Fibroblast of gingiva (primary cell): ENCODE measurements at places on chromosomes 16 and 17.

GRCh38 chr17:44925731-44926697 lies 10.7 kb upstream of the GFAP start:
- no peak for DNase-seq

GRCh38 chr16:54677308-54677950 lies 253.2 kb upstream of the IRX5 start:
- no peak for DNase-seq

DNA sequence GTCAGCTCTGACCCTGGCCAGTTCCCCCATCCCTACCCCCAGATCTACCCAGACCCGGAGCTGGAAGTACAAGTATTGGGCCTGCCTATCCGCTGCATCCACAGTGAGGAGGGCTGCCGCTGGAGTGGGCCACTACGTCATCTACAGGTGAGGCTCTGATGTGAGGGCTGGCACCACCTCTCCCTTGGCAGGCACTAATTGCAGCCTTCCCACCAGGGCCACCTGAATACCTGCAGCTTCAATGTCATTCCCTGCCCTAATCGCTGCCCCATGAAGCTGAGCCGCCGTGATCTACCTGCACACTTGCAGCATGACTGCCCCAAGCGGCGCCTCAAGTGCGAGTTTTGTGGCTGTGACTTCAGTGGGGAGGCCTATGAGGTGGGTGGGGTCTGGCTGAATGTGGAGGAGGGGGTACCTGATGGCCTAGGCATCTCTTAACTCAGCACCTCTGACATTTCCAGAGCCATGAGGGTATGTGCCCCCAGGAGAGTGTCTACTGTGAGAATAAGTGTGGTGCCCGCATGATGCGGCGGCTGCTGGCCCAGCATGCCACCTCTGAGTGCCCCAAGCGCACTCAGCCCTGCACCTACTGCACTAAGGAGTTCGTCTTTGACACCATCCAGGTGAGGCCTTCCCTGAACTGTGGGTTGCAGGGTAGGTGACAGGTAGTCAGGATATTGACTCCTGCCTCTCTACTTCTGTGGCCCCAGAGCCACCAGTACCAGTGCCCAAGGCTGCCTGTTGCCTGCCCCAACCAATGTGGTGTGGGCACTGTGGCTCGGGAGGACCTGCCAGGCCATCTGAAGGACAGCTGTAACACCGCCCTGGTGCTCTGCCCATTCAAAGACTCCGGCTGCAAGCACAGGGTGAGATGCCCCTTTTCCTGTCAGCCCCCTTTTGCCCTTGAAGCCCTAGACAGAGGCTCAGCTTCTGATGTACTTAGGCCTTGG lies 4.3 kb downstream of the TRAF4 start:
- DNase-seq = no peak

DNA sequence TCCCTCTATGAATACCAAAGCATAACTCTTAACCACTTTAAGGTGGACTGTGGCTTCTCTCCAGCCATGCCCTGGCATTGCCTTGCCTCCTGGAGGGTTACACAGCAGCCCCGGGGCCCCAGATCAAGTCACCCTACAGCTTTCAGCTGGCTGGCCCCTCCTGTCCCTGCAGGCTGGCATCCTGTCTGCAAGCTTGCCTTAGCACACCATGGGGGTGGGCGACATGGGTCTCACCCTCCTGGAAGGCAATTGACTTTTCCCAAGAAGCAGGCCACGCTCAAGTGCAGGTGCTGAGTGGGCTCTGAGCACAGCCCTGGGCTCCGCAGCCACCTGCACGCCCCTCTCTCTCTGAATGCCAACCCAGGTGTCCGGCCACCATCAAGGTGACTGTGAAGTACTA lies 25.8 kb upstream of the AKTIP start:
- DNase-seq = no peak

GRCh38 chr16:90009172-90009899 lies 9.9 kb downstream of the DBNDD1 start:
- DNase-seq = no peak

DNA sequence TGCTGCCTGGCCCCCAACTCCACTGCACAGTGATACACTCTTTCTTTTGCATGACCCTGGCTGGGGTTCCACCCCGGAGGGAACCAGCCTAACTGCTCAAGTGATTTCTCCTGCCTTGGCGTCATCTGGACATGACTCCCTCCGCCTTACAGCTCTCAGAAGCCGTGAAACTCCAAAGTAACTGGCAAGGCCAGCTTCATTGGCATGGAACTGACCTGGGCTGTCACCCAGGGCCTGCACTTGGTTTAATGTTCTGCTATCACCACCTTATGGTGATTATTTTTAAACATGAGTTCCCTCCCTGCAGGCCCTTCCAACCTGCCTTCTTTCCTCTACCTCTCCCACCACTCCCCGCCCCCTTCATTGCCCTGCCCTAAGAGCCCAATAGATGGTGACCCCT lies 139.7 kb upstream of the CDH5 start:
- no peak for DNase-seq

- DNase-seq = no peak
Measured at GRCh38 chr17:323181-323580, 29.4 kb downstream of the RPH3AL start.

DNA sequence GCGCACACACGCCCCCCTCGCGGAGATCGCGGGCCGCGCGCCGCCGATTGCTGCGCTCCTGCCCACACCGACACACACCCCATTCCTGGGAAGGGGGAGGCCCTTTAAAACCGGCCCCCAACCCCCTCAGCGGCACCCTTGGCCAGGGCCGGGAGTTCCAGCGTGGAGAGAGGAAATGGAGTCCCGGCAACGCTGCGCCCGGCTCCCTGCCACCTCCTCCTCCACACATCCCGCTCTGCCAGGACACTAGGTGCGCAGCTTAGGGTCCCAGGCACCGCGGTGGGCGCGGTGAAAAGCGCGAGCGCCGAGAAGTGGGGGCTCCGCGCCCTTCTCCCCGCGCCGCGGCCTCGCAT lies 397 bp downstream of the CDC42EP4 start:
- no peak for DNase-seq

DNA sequence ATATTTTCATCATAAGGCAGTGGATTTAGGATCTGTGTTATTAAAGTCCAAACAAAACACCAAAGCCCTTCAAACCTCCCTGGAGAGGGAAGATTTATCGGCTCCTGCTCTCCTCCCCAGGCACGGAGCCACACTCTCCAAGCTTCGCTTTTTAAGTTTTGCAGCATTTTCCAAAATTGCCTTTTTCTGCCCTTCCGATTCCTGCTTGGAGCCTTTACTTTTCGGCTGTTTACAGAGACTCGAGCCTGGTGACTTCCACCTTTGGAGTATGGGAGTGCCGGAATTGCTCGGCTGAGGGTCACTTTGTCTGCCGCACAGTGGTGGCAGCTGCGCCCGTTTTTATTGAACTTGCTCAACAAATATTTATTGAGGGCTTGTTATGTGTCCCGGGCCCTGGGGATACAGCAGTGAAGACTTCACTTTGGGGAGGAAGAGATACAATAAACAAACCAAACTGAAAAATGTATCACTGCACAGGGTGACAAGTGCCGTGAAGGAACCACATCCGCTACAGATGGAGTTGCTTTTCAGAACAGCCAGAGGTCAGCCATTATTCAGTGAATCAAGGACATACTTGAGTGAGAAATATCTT lies 185.5 kb downstream of the NTN1 start:
- no peak for DNase-seq

- DNase-seq = no peak
Measured at GRCh38 chr17:2266045-2266864, 37.3 kb downstream of the SMG6 start.

GRCh38 chr16:27686926-27687325 lies 137.0 kb downstream of the KATNIP start:
- DNase-seq = no peak

- DNase-seq = no peak
Measured at GRCh38 chr17:9109933-9110332, 88.6 kb downstream of the NTN1 start.

DNA sequence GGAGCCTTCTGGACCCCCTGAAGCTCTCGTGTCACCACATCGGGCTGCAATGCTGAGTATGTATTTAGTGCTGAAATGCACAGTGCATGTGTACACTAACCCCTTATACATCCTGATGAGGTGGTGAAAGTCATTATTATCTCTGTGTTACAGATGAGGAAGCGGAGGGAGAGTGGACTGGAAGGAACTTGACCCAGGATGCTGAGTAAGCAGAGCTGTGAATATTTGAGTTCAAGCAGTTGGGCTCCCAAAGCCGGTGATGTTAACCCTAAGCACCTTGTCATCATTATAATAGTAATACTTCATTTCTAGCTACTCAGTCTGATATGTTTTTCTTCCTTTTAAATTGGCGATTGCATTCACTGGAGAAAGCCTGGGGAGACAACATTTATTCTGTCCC lies 25.9 kb upstream of the NKD1 start:
- no peak for DNase-seq

GRCh38 chr17:28572259-28573039 lies 1.1 kb upstream of the PIGS start:
- no peak for DNase-seq

- no peak for DNase-seq
Measured at GRCh38 chr17:40433551-40434415, 9.5 kb upstream of the IGFBP4 start.

DNA sequence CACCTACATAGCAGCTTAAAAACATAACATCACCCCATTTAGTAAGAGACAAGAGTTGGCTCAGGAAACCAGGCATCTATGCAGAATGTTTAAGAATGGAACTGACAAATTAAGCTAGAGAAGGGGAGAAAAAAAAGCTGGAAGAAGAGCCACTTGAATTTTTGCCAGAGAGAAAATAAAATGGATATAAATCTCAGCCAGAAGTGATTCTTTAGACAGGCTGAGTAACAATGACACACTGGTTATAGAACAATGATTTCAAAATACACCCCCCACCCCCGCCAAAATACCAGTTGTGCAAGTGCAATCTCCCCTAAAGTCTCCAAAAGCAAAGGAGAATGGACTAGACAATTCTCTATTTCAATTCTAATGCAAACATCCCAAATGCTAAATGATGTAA lies 22.4 kb downstream of the LSM12 start:
- peak; percentile 81 for DNase-seq

DNA sequence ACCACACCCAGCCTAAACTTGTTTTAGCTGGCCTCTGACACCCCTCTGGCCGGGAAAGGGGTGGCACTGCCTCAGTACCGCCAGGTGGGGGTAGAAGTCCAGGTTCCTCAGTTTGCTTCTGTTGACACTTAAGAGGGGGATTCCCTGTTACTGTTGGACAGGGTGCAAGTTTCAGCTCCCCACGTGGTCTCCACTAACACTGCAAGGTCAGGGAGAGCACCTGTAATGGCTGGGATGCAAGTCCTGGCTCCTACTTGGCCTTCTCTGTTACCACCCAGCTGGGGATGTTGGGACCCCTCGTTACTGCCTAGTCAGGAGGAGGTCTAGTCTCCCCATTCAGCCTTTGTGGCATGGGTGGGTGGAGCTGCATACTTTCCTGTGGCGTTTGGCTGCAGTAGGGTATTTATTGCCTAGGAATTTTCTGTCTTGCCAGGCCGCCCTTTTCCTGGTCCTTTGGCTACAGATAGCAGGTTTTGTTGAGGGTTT lies 10.6 kb upstream of the MFAP4 start:
- DNase-seq = no peak

GRCh38 chr17:65137021-65137939 lies at the start of gene RGS9:
Gene RGS9, plus strand, starts transcription at chr17:65137370. Its CDS starts 171 bp downstream, at chr17:65137541.
- peak; percentile 46 for DNase-seq

DNA sequence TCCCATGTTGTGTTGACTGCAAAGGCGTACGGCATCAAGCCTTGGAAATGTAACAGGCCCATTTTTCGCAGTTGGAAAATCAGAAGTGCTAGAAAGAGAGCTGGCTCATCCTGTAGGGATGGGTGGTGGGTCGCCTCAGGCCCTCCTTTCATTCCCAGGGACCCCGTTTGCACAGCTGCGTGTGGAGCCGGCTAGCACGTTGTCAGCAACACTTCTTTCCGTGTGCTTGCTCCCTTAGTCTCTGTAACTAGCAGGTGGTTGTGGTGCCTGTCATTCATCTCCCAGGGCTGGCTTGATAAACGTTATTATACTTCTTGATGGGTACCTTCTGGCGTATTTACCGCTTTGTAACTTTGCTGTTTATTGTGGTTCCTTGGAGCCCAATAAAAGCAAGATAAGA lies 239.0 kb upstream of the CACNG5 start:
- no peak for DNase-seq
